Pancreas (tissue), 10 donors: ENCODE measurements at places on chromosomes 16 and 17. TPM values are rescaled to one million over a fixed set of nuclear protein-coding genes. Genes with fewer than 3 reads are reported as not detected.

GRCh38 chr16:21301168-21301894, 23.2 kb upstream of the CRYM start:
- H3K4me1 ChIP-seq: no peaks in the 10 kb centered on the region
- H3K4me3 ChIP-seq: peak overlapping the region; percentile 79
- H3K36me3 ChIP-seq: no peaks in the 10 kb centered on the region
- H3K27me3 ChIP-seq: no peaks in the 10 kb centered on the region

- H3K4me1 ChIP-seq: peaks cover 5% of the 10 kb centered on the region
- no peaks in the 10 kb centered on the region for H3K27me3 ChIP-seq
- H3K27ac ChIP-seq: no peak overlapping the region
- DNase-seq: no peak
- no peak overlapping the region for H3K4me3 ChIP-seq
Observed at GRCh38 chr17:42252597-42253550, 23.3 kb downstream of the STAT5B start.

- peak overlapping the region; percentile 65 for H3K4me3 ChIP-seq
- no peaks in the 10 kb centered on the region for H3K36me3 ChIP-seq
- H3K27ac ChIP-seq: peak overlapping the region; percentile 98
- peaks cover 65% of the 10 kb centered on the region for H3K4me1 ChIP-seq
- H3K27me3 ChIP-seq: no peaks in the 10 kb centered on the region
Observed at GRCh38 chr16:591892-592517, 2.1 kb downstream of the RAB40C start.

DNA sequence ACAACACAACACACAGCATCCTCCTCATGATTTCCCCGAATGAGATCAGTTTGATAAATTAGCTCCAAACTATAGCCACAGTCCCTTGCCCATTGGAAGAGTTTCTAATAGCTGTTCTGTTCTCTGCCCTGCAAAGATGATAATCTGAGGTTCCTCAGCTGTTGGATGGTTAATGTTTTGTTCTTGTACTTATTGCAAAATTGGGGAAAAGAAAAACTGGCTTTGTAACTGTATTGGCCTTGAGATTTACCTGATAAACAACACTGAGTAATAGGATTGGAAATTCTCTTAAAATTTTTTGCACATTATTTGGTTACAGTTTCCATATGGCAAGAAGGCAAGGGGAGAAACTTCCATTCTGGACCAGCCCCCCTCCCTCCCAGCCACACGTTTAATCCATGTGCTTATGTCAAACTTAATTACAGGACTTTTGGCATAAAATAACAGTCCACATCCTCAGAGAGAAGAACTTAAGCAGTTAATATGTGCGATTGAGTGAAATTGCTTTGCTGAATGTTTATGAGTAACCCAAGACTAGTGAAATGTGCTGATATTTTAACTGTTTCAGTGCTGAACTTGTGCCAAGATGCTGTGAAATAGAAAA, 119.1 kb upstream of the ZFHX3 start:
- H3K27ac ChIP-seq: no peak overlapping the region
- H3K4me3 ChIP-seq: no peak overlapping the region
- H3K27me3 ChIP-seq: no peaks in the 10 kb centered on the region

KRT12 gene
- polyA plus RNA-seq: not detected
